Motor neuron (in vitro differentiated cells): ENCODE measurements at places on chromosomes 2 and 18.

- ATAC-seq = peak; percentile 15
Observed at GRCh38 chr2:206045251-206045650, 40.7 kb downstream of the INO80D start.

- ATAC-seq = no peak
Observed at GRCh38 chr2:36886664-36887063, 79.7 kb downstream of the STRN start.

DNA sequence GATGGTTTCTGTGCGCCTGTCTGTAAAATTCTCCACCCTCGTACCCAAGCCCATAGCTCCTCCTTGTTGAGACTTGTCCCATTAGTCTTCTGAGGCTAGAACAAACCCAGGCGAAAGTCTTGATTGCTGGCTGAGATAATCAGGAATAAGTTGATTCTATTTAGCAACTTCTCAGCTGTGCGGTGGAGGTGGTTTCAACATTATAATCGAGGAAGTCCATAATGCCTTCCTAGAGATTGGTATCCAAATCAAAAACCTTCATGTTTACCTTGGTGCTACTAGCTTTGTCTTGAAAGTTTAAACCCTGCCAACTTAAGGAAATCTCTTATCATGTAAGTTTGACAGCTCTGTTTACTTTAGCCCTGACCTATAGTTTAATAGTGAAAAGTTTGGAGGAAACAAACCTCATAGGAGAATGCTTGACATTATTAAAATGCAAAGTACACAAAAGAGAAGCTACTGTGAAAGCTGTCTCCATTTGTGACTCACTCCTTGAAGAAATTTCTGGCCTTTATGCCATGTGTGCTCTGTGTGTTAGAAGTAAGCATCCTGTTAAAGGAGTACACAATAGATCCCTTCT is 36.6 kb upstream of the DSC1 start:
- ATAC-seq = no peak

GRCh38 chr2:148888003-148888501 is 13.0 kb downstream of the KIF5C start:
- ATAC-seq = no peak

- ATAC-seq = no peak
Observed at GRCh38 chr2:10165282-10165681, 42.7 kb downstream of the RRM2 start.

DNA sequence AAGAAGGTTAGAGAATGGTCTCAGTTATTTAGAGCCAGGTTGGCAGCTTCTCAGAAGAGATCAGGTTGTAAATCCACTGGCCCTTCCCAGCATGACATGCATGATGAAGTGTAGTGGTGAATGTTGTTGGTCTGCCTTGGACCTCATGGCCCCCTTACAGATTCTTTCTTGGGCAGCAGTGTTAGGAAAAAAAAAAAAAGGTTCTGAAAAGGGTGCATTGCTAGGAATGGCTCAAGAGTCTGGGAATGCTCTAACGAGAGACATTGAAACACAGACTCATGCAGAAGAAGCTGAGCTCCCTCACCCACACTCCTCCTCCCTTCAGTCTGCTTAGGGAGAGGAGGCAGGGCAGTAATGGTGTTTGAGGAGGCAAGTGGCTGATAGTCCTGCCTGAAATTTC is 105.5 kb downstream of the POLE4 start:
- no peak for ATAC-seq

DNA sequence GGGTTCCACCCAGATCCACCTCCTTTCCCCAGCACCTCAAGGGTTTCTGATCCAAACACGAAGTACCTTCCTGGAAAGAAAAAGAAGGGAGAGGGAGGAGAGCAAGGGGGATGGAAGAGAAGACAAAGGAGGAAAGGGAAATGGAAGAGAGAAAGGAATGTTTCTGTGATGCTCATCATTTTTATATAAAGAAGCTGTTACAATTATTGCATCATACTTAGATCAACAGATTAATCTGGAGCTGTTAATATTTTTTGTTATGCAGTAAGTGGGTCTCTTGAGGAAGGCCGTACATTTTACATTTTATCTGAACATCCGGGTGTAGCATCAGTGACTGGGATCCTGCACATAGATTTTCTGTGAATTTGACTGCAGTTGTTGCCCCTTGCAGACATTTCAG is 60.6 kb upstream of the NEDD4L start:
- ATAC-seq = no peak

GRCh38 chr2:101930019-101930418 is 61.7 kb upstream of the IL1R2 start:
- ATAC-seq = no peak

- peak; percentile 93 for ATAC-seq
Observed at GRCh38 chr2:239459606-239460005, 58.8 kb upstream of the HDAC4 start.

DNA sequence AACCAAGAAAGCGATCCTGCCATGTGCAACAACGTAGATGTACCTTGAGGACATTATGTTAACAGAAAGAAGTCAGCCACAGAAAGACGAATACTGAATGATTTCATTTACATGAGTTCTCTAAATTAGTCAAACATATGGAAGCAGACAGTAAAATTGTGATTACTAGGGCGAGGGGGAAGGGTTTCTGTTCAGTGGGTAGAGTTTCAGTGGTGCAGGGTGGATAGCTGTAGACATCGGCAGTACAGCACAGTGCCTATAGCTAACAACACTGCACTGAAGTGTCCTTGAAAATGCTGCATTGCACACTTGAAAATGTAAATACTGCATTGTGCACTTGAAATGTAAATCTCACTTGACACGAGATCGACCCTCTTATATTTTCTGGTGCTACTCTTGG is 275.3 kb downstream of the GALR1 start:
- ATAC-seq = peak; percentile 33
